ENCODE measurements at places on chromosomes 7 and 10.

DNA sequence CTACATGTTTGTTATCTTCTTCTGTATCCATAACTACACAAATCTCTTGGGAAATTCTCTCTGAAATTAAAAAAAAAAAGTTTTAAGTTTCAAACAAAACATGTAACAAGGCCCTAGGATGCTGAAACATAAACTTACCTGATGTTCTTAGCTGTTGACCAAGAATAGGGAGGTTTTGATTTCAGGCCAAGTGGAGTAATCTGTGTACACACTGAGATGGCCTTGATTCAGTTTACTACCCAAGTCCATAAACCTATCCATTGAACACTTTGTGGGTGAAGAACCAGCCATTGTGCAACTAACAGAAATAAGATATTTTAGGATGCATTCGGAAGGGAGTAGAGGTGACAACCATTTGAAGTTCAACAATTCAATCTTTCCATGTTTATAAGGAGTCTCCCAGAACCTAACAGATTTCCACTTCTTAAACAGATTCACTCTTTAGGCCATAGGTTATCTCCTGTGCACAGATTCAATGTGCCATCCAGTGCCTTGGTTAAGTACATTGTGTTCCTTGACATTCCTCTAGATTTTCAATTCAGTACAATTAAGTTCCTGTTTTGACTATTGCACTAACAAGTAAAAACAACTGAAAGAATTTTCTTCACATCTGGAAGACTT is 143.1 kb downstream of the CRPPA start:
- DNase-seq = no peak

DNA sequence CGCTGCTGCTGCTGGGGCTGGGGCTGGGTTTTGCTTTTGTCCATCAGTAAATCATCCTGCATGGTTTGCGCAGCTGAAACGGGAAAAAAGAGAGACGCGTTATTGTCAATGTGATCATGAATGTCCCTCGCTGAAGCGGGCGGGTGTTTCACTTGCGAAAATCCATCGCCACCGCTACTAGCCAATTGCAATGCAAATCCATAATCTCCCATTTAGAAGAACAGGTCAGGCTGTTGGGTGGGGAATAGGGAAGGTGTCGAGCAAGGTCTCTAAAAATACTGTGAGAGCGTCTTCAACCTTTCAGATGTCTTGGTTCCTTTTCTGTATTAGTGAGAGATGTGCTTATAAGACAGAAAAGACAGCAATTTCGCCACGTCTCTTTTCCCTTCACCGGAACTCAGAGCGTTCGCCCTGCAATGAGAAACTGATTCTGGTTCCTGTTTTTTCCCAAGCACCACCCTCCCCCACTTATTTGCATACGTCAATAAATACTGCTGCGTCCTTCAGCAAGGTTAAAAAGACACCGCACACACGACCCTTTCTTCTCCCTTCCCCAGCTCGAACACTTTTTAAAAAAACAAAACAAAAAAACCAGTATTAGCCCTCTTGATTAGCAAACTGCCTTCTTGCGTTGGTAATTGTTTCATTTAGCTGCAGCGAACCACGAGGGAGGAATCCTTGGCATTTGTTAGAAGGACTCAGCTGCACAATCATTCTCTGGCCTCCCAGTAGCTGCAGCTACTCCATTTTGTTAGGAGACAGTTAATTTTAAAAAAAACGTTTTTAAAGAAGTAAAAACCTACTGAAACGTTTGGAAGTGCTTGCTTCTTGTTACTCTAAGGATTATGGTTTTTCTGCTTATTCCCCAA is 50.4 kb downstream of the CPEB3 start:
- peak; percentile 35 for DNase-seq

DNA sequence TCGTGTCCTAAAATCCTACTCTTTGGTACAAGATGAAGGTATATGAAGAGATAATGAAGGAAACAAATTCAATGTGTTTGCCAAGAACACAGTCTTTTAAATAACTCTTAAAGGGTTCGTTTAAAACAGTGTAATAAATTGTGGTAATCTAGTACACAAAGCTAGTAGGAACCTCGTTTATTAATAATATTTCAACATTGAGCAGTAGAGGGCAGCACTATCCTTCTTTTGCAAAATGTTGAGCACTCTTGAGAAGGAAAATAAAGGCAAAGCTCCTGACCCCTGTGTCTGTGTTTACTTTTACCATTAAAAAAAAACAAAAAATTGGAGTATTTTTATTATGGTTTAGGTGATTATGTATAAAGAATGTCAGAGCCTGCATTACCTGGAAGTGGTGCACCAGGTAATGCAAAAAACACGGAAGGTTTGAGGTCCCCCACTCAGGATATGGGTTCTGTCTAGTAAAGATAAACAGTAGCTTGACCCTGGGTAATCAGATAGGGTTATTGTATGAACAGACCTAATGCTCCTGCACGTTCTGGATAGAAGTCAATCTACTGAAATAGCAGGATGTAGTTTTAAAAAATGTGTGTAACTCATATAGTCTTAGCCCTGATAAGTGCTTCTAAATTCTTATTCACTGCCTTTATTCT is 5.7 kb upstream of the GOT1 start:
- DNase-seq = peak; percentile 4

DNA sequence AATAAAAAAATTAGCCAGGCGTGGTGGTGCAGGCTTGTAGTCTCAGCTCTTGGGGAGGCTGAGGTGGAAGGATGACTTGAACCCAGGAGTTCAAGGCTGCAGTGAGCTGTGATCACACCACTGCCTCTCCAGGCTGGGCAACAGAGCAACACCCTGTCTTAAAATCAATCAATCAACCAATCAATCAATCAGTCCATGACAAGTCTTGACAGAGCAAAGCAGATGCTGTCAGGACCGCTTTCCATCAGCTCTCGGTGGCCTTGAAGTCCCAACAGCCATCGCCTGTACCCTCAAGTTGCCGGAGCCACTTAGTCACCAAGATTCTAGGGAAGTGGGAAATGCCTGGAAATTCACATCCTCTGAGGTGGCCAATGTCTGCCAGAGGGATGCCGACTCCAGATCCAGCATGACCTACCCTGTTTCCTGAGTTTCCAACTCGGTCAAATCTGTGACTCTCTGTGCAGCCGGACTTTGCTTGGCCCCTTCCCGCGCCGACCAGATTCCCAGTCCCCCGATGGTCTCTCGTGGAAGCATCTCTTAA is 871 bp upstream of the CCL24 start:
- DNase-seq = no peak

DNA sequence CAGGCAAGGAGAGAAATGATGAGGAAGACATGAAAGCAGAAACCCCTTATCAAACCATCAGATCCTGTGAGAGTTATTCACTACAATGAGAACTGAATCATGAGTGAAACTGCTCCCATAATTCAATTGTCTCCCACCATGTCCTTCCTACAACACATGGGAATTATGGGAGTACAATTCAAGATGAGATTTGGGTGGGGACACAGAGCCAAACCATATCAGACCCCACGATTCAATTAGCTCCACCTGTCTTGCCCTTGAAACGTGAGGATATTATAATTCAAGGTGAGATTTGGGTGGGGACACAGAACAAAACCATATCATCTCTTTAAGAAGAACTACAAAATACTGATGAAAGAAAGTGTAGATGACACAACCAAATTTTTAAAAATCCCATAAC is 128.9 kb downstream of the IMMP2L start:
- no peak for DNase-seq

DNA sequence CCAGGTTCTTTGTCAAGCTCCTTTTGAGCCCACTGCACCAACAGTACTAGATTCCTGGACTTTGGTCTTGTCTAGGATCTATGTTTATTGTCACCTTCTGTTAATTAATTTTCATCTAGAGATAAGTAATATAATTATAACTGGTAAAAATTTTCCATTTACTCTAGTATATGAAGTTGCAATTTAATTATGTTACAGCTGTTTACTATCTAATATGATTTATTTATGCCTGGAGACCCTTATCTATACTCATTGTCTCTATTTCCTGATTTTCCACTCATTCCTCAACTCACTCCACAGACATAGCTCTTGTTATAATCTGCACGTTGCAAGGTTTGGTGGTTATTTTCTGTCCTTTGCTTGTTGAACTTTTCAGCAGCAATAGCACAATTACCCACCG is 63.2 kb upstream of the PHF14 start:
- no peak for DNase-seq

Data from BJ (cell line).